ENCODE measurements at places on chromosomes 4 and X.

- no peak for DNase-seq
Measured at GRCh38 chr4:145494666-145495270, 13.1 kb downstream of the SMAD1 start.

DNA sequence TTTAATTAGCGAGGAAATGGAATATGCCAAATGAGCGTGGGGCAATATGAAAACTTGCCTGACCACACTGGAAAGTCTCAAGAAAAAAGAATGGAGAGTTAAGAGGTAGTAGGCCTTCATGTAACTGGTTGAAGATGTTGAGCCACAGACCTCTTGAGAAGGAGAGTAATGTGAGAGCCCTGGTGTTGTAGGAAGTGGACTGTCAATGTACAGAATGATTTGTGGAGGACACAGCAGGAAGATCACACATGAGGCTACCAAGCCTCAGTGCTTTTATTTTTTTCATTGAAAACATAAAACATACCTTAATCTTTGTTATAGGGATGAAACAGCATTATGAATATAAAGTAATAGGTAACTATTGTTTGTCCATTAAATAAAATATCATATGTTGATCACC is 331.6 kb downstream of the UNC5C start:
- no peak for DNase-seq

DNA sequence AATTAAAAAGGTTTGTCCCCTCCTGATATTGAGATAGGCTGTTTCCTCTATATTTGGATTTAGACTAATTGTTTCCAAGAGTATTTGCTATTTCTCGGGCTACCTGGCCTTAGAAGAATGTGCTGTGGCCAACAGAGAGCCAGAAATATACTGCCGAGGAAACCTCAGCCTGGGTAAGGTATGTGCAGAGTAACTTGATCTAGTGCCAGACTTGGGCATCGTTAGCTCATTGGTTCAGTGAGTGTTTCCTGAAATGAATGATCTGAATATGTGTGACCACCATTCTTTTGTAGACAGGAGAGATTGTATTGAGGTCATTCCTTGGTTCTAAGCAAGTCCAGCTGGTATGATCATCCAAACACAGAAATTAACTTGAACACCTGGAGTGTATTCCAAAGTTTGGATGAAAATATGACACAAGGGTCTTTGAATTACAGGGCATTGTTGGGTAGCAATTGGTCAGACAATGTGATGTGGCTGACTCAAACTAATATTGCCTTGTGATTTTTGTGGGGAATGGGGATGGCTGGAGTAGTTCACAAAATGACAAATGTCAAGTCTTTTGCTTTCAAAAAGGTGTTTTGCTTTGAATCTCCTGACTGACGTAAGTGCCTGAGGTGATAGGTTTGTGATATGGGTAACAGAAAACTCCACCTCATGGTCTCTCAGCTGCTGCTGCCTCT is 100.2 kb upstream of the CXCL13 start:
- DNase-seq, result no peak

GRCh38 chrX:50157545-50158135 is 43.2 kb downstream of the AKAP4 start:
- DNase-seq, result no peak

GRCh38 chrX:12975670-12975965 is 708 bp downstream of the TMSB4X start:
- DNase-seq, result no peak

DNA sequence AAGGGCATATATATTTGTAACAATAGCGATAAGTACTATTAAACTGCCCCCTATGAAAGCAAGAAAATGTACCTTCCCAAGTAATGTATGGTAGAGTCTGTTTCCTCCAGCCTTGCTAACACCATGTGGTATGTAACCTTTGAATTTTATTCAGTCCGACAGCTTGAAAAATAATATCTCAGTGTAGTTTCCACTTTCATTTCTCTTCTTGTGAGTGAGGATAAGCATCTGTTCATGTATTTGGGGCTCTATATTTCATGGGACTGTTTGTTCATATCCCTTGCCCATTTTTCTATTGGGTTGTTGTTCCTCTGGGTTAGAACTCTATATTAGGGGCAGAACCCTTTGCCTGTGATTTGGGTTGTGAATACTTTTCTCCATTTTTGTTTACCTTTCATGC is 58.3 kb downstream of the USP38 start:
- DNase-seq, result no peak

GRCh38 chrX:8907688-8908087 is 106.5 kb upstream of the FAM9A start:
- no peak for DNase-seq

DNA sequence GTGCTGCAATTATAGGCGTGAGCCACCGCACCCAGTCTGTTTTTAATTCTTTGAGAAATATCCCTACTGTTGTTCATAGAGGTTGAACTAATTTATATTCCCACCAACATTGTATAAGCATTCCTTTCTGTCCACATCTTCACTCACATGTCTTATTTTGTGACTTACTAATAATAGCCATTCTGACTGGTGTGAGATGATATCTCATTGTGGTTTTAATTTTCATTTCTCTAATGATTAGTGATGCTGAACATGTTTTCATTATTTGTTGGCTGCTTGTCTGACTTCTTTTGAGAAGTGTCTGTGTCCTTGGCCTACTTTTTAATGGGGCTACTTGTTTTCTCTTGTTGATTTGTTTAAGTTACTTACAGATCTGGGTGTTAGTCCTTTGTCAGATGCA is 310.9 kb upstream of the MAOA start:
- no peak for DNase-seq

- no peak for DNase-seq
Measured at GRCh38 chr4:157072002-157072401, 3.9 kb upstream of the GLRB start.

DNA sequence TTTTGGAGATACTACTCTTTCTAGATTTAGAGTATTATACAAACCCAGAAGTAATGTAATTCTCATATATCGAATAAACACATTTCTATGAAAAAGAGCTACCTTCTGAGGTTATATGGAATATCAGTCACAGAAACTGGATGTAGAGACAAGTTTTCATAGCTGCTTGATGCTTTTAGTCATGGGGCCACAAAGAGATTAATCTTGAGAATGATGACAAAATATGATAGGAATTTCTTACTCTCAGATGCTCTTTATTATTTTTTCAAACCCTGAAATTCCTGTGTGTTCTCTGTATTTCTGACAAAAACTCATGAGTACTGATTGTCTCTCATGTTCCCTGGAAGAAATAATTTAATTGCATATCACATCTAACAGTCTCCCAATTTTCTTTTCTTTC is 662.5 kb downstream of the RAPGEF2 start:
- DNase-seq, result no peak

GRCh38 chr4:140704392-140704960 is 51.7 kb downstream of the TBC1D9 start:
- DNase-seq, result no peak

- DNase-seq, result no peak
Measured at GRCh38 chr4:182143086-182143821, 99.9 kb upstream of the TENM3 start.

GRCh38 chrX:130715299-130715698 is 187.7 kb downstream of the ENOX2 start:
- DNase-seq, result no peak

GRCh38 chr4:155954118-155954685 is 536 bp upstream of the CTSO start:
- no peak for DNase-seq

GRCh38 chr4:108540536-108540935 is 79.8 kb upstream of the RPL34 start:
- no peak for DNase-seq

GRCh38 chr4:6598127-6598526 is 23.1 kb downstream of the MAN2B2 start:
- DNase-seq, result no peak

DNA sequence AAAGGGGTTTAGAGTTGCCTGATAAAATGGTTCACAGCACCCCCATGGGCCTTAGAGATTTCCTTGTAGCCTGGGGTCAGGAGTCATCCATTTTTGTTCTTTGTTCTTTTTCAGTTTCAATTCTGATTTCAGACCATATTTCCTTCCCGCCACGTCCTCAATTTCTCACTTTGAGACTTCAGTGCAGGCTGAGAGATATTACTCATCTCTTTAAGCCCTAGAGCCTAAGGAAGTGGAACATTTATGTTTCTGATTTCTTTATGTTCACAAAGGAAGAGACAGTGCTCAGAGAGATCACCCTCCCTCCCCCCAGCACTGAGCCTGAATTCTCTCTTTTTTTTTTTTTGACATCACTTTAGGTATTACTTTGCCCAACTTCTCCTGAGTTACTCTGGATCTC is 56.3 kb downstream of the MSN start:
- DNase-seq, result no peak

DNA sequence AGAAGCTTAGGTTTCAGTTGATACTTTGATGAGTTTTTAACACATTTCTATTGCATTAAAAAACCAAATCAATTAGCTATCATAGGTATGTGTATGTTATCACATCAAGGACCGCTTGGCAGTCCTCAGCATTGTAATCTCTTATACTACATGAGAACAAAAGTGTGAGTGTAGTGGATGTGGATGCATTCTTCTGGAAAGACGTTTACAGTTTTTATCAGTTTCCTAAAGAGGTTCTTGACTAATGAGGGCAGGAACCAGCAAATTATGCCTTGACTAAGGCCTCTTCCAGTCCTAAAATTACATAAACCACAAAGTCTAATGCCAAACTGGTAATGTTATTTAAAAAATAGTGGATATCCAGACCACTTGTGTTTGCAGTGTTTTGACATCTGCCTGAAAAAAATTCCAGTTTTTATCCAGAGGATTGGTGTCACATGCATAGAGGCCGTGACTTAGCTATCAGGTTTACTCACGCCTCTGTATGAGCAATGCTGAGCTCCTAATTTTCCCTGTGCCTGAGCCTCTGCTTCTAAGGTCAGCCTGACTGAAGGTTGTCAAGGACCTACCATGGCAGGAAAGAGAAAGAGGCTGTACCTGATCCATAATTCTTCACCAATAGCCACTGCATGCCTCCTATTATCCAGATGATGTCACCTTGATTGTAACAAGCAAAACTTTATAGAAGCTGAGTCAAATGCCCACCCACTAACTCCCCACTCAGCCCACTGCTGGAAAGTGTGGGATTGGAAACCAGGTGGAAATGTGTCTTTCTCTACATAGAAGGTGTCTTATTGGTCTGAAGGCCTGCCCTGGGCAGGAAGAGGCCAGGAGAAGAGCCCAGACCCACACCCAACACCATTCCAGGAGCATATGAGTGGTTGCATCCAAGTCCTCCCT is 68.7 kb downstream of the ENPP6 start:
- DNase-seq, result no peak

GRCh38 chr4:40190019-40190418 is 6.8 kb upstream of the RHOH start:
- no peak for DNase-seq

DNA sequence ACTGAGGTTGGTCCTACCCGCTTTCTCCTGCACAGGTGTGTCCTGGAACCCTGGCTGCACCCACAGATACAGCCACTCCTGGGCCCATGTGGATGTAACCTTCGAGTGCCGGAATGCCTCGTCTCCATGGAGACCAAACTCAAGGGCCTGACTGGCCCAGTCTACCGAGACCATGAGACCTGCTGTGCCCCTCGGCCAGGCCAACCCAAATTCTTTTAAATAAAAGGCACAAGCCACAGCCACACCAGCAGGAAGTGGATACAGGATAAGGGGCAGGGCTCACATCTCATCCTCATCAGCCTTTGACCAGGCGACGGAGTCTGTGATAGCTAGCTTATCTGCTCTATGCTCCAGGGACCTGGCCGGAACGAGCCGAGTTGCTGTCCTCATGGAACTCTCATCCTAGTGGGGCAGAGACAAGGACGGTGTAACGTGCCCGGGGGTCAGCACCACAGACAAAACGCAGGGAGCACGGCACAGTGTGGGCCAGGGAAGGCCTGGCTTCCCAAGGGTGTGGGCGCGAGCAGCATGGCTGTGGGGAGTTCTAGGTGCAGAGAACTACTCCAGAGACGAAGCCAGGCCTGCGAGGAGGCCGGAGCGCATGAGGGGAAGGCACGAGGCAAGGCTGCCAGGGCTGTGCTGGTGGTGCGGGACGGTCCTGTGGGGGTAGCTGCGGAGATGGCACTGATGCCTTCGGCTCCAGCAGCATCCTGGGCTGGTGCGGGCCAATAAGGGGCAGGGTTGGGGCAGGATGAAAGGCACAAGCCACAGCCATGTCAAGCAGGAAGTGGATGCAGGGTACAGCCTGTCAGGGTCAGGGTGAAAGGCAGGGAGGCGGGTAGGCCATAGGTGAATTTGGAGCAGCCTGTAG is 22.7 kb downstream of the NOP14 start:
- DNase-seq, result no peak

DNA sequence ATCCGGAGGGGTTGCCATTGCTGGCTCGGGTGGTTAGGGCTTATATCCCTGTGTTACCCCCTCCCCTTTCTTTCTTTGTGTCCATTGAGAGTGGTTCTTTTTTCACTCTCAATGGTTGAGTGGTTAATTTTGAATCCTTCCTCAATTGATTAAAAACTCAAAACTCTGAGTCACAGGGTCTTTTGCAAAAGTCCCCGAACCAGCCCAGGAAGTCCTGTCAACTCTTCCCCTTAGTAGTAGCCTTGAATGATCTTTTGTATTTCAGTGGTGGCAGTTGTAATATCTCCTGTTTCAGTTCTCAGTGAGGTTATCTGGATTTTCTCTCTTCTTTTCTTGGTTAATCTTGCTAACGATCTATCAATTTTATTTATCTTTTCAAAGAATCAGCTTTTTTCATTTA is 170.0 kb upstream of the GYPA start:
- DNase-seq, result no peak

- no peak for DNase-seq
Measured at GRCh38 chrX:85243155-85243554, 424 bp downstream of the SATL1 start.

- DNase-seq, result no peak
Measured at GRCh38 chr4:88219099-88219498, 60.7 kb upstream of the ABCG2 start.

DNA sequence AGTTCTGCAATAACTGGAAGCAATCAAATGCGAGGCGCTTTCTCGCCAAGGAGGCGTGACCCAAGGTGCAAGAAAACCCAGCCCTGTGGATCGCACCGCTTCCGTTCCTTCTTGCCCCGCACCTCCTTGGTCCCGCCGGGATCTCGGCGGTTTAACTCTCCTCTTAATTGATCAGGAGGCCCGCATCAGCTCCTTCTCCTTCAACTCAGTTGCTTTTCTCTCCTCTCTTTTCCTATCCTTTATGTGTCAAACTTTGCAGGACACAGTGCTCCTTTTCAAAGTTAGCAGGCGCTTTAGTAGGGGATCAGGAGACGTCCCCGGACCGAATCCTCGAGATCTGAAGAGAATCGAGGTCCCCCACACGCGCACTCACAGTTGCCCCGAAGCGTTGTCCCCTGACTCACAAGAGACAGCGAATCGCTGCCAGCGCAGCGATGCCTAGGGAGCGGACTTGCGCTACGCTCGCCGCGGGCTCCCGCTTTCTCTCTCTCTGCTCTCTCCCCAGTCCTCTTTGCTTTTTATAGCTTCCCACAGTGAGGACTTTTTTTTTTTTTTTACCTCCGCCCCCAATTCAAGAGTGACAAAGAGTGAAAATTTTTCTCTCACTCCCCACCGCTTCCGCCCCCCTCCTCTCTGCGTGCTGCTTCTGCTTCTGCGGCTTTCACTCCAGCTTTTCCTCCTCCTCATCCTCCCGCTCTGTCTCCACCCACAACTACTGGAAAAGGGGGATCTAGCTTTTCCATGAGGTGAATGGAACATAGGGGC is at the start of gene DKK2:
TSS of gene DKK2 (minus strand) at position 495 of the 765 bp plus-strand sequence. CDS start 722 bp downstream, outside the sequence.
- DNase-seq, result no peak

- DNase-seq, result no peak
Measured at GRCh38 chr4:26885912-26886274, 25.3 kb downstream of the STIM2 start.

Data from stimulated activated CD8-positive, alpha-beta memory T cell treated with anti-CD3 and anti-CD28 coated beads, Interleukin-7, amount 100 ng/mL, for 48 hours (primary cell).